SK-N-DZ (cell line): ENCODE measurements at places on chromosomes 5 and 9.

DNA sequence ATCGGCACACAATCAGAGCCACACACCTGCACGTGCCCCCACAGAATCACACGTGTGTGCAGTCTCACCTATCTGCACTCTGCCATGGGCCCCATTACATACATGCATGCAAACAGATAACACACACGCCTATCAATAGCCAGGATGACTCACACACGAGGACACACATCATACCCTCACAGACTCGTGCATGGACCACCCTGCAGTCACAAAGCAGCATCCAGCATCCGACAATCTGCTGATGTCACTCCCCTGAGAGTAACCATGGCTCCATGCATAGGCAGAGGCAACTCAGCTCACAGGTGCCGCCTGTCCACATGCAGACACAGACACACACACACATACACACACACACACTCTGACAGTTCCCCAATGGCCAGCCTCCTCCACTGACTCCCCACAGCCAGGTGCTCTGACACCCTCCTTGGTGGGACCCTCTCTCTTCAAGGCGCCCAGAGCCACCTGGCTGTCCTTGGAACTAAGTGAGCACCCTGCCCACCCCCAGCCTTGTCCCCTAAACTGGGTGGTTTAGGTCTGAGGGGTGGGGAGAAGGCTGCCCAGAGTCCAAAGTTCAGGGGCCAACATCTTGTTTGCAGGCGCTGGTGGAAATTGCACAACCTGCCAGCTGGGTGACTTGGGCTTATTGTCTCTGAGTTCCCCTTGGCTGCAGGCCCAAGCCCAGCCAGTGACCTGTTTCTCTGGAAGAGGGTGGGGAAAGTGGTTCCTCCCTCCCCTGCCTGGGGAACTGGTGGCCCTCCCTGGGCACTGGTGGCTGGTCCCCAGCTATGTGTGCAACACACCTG, 34.6 kb upstream of the NEK6 start:
- no peak for DNase-seq

- no peak for DNase-seq
Measured at GRCh38 chr5:15285901-15286583, 213.9 kb upstream of the FBXL7 start.

GRCh38 chr9:127267793-127268525, 3.4 kb downstream of the GARNL3 start:
- DNase-seq = peak; percentile 45

- DNase-seq = no peak
Measured at GRCh38 chr5:57745029-57745428, 262.4 kb upstream of the ACTBL2 start.

DNA sequence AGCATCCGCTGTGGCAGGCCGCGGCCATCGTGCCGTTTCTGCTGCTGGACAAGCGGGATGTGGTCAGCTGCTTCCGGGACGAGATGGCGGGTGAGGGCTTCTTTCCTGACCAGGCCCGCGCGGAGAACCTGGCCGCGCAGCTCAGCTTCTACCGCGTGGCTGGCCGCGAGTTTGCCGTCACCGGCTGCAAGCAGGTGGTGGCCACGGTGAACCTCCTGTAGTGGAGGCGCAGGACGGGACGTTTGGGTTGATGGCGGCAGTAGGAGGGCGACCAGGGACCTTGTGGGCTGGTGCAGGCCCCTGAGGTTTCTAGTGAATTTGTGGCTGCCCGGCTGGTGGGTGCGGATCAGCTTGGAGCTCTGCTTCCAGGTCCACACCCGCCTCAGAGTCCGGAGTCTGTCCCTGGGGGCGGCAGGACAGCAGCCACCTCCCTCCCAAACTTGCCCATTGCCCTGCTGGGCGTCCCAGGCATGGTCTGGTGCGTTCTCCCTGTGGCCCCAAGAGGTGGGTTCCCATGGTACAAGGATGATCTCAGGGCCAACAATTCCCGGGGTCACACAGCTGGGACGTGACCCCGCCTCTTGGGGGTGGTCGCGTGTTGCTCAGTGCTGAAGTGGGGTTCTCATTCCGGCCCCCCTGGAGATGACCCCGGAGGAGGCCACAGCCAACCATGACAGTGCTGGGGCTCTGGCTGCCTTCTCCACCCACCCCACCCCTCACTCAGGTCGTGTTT, 2.4 kb downstream of the TOR4A start:
- peak; percentile 13 for DNase-seq

- no peak for DNase-seq
Measured at GRCh38 chr5:79743846-79744605, 54.4 kb downstream of the CMYA5 start.

GRCh38 chr5:144275329-144275728, 104.7 kb downstream of the KCTD16 start:
- no peak for DNase-seq

DNA sequence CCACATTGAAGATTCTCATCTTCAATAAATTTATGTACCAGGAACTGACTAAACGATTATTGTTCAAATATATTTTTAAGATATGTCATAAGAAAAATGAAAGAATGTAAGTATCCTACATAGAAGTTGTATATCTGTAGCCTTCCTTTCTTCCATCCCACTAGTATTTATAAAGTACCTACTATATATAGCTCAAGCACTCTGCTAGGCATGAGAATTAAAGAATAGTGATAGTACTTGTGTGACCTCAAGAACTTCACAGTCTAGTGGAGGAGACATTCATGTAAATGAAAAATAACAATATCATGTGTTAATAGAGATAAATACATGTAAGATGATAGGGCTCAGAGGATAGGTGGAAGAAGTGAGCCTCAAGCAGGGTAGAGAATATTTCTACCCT, 201.0 kb upstream of the HMHB1 start:
- no peak for DNase-seq

GRCh38 chr9:123098096-123098459, 64.6 kb downstream of the GPR21 start:
- DNase-seq = no peak

DNA sequence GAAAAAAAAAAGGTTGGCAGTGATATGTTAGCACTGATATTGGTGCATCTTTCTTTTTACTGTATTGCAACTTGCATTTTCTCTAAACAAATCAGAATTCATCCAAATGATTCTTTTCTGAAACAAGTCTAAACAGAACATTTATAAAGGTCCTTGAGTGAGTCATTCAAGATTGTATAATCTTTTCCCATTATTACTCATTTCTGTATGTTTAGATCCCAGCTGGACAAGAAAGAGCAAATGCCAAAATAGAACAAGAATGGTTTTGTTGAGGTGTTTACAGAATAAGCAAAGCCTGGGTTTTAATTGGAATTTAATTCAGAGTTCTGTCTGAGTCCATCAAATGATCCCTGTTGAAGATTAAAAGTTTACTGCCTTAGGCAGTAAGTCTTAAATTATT, 112.3 kb downstream of the VCAN start:
- no peak for DNase-seq

DNA sequence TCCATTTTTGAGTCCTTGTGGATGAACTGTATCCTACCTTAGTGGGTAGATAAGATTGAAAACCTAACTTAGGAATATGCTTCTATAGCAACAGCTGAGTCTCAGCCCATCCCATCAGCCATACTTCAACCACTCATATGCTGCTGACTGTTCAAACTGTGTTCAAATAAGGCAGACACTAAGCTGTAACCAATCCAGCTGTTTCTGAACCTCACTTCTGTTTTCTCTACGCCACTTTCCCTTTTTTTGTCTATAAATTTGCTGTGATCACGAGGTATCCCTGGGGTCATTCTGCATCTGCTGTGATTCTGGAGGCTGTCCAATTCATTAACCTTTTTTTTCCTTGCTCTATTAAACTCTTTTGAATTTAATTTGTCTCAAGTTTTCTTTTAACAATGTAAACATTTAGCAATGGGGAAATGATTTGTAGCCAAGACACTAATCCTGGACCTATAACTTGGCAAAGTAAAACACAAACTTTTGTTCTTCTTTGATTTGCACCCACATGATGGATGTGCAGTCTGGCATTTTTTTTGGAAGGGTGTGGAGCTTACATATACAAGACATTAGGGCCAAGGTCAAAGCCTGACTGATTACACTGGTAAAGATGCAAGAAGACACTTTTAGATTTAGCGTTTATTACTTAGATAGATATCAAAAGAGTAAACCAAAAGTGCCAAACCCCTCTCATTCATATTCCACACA, 14.9 kb upstream of the SCGB3A2 start:
- DNase-seq = no peak

- no peak for DNase-seq
Measured at GRCh38 chr5:136225796-136226195, 32.8 kb upstream of the SMIM32 start.

DNA sequence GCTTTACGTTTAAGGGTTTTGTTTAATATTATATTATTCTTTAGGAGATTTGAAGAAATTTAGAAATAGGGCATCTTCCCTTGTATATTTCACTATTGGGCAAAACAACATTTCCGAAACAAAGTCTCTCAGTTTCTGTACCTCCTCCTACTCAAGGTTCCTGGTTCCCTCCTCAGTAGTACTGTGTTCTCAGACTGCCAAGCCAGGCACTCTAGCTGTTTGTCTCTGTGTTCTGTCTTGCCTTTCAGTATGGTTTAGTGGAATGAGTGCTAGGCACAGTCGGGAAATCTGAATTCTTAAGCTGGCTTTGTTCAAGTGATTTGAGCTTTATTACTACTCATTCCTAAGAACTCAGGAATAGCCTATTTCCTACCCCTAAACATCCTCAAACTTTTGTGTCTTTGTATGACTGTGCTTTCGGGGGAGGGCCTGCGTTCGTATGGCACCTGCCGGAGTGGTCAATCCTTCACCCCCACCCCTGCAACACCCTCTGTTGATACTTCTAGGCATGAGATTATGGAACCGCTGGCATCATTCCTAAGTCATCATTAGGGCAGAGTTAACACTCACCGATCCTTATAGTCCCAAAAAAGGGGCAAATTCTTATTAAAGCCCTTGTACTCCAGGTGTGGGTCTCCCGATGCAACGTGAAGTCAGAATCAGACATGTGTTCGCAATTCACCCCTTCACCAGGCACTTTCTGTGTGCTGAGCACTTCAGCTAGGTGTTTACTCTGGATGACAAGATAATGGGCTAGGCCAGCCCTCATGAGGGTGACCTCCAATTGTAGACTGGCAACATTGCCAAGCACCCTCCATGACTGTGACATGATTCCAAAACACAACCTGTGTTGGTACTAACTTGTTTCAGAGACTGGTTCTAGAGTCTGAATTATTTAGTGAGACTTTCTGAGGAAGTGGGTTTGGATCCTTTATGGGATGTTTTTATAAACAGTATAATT, 24.5 kb downstream of the SNX18 start:
- no peak for DNase-seq

DNA sequence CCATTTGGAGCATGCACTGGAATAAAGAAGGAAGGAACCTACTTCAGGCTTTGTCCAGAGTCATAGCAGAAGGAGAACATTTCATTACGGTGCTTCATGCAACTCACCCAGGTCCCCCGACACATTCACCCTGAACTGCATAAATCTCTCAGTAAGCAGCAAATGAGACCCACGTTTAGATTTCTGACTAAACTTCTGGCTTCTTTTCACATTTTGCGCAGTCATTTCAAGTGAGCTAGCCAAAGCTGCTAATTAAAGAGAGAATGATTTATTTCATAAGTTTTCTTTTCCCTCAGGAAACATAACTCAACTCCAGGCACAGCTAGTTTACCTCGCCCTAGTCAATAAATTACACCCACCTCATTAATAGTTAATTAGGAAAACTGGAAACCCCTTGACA, 88.6 kb upstream of the GAS1 start:
- no peak for DNase-seq

GRCh38 chr5:65651144-65651543, 26.3 kb downstream of the SHLD3 start:
- no peak for DNase-seq

DNA sequence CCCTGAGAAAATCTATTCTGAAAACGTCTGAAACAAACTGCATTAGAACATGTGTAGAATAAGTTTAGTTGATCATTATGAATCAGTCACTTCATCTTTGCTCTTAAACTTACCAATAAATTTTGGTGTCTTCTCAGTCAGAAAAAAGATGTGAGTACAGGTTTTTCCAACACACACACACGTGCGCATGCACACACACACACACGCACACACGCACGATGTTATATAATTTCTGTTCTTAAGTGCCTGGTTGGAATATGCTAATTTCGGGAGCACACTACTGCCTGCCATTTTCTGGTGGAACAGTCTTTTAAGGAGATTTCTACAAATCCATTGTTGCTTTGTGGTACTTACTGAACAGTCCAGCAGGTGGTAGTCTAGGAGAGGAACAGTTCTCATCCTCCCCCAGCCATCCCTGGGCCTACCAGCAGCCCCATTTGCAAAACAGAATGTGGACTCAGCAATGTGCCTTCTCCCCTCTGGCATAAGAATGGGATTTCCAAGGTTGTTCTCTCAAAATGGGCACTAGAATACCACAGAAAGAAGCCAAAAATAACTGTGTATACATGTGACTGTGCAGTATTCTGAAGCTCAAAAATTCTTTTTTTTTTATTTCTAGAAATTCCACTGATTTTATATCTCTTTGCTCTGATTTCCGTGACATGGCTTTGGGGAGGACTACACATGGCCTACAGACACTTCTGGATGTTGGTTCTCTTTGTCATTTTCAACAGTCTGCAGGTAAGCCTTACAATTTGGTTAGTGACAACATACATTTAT, 281.3 kb downstream of the ARRDC3 start:
- peak; percentile 81 for DNase-seq

DNA sequence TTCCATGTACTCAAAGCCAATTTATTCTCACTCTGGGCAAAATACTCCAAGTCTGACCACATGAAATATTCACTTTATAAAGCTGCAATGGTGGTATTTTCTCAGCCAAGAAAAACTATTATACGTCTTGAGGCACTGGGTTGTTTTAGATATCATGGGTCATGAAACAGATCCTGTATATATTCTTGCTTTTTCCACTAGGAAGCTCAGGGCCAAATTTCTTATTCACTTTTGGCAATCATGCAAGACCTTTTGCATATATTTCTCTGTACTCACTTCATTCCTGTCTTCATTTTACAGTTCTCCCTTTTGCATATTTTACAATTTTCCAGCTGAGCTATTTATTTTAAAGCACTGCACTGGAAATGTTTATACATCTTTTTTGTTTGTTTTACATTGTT, 49.8 kb downstream of the GABBR2 start:
- no peak for DNase-seq

DNA sequence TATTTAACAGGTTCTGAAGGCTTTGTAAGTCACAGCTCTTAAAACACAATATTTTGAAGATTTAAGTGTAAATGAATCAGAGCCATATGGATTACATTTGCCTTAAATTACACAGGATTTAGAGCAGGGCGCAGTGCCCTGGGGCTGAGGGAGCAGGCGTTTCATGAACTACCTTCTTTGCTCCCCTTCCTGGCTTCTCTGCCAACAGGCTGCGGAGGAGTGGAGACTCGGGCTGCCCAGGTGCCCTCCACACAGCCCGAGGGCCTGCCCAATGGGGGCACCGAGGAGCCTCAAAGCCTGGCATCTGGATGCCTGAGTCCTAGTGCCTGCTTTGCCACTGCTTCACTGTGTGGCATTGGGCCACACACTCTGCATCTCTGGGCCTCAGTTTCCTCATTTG, 90.6 kb upstream of the HAND1 start:
- DNase-seq = no peak

- no peak for DNase-seq
Measured at GRCh38 chr5:74765201-74765600, 1.7 kb downstream of the GFM2 start.

DNA sequence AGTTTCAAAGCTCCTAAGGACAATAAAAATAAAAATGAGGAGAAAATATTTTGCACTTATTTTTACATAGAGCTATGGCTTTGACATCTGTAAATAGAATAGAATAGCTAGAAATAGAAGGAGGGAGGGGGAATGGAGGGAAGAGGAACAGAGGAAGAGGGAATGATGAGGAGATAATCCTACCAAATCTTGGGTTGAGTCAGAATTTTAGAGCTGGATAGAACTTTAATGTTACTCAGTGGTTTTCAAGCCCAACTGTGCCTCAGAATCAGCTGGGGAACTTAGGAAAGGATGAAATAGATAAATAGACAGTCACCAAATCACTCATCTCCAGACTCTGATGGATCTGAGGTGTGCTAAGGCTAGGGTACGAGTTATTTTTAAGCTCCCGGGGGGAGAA, 190.3 kb upstream of the FREM1 start:
- DNase-seq = no peak
